ENCODE measurements at places on chromosomes 1 and 21.

GRCh38 chr1:87334351-87335174 lies 5.9 kb downstream of the LMO4 start:
- DNase-seq: peak; percentile 78

GRCh38 chr1:112532064-112532463 lies 23.3 kb downstream of the WNT2B start:
- no peak for DNase-seq

DNA sequence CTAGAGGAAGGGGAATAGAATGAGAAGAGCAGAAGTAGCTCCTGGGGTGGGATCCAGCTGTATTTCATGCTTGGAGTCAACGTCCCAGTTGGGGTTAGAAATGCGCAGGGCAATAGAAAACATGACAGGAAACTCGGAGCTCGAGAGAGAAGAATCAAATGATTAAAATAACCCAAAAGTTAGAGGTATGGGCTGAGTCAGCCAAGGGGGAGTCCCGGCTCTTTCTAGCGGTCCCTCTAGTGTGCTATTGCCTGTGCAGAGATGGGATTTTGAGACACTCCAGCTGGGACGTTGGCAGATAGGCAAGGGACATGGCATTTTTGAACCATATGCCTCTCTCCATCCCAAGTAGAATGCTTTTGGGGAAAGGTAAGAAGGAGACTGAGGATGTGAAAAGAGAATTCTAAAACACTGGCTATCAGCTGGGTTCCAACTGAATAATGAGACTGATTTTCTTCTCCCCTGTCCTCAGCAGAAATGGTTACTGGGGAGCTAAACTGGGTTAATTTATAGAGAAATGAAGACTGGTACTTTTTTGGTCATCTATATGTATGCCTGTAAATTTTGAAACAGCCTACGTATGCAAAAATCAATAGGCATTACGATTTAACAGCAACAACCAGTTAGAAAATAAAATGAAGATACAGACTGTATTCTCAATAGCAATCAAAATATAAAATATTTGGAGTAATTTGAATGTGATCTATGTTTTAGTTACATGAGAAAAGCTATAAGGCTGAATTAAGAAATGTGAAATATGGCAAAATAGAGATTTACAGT lies 7.0 kb upstream of the VPS26C start:
- DNase-seq: no peak

- DNase-seq: no peak
Measured at GRCh38 chr1:108592030-108592759, 32.3 kb downstream of the EEIG2 start.

- peak; percentile 60 for DNase-seq
Measured at GRCh38 chr1:64061430-64062104, 141.9 kb upstream of the UBE2U start.

DNA sequence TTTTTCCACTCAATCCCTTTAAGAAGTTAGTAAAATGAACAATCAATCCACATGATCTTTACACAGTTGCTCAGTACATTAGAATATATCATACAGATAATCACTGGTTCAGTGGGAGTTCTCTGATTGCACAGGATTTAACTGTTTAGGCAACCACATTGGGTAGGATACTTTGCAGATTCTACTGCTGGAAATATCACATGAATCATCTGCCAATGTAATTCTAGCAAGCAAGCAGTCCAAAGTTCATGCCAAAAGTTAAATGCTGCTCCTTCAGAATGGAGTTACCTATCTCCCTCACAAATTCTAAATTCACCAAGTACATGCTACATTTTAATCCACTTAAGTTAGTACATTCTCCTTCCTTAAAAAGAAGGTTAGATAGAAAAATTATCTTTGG lies 52.4 kb downstream of the NEGR1 start:
- no peak for DNase-seq

GRCh38 chr1:5623399-5623798 lies 368.8 kb downstream of the NPHP4 start:
- DNase-seq: no peak

DNA sequence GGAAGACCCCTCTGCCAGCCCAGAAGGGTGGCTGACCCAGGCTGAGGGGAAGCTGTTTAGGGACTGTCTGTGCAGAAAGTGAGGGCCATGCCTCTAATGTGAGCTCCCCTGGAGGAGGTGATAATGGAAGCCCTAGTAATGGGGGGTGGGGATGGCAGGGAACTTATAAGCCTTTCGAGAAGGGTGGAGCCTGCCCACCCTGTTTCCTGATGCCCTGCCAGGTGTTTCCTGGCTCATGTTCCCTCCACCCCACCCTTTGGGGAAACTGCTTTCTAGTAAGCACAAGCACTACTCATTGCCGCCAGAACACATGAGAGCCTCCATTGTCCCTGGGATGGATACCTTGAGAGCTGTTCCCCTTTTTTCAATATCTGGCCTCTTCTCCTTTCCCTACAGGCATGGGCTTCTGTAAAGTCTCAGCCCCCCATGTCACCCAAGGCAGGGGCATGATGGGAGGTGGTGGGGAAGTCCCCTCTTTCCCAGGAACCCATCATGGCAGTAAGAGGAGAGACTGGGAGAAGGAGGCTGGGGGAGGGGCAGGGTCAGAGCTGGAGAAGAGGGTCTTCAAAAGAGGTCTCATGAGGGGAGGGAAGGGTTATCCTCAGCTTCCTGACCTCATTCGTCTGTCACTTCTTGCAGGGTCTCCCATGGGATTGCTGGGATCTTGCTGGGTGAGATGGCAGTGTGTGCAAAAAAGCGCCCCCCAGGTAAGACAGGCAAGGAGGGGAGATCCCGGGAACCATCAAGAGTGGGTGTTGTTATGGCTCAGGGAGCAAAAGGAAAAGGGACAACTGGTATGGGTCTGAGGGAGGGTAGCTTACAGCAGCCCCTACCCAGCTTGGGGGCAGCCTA lies 2.4 kb downstream of the ATP8B2 start:
- DNase-seq: peak; percentile 33

GRCh38 chr1:151975311-151976014 lies 18.2 kb downstream of the S100A10 start:
- no peak for DNase-seq

GRCh38 chr1:22296701-22297591 lies 154.0 kb upstream of the WNT4 start:
- no peak for DNase-seq

DNA sequence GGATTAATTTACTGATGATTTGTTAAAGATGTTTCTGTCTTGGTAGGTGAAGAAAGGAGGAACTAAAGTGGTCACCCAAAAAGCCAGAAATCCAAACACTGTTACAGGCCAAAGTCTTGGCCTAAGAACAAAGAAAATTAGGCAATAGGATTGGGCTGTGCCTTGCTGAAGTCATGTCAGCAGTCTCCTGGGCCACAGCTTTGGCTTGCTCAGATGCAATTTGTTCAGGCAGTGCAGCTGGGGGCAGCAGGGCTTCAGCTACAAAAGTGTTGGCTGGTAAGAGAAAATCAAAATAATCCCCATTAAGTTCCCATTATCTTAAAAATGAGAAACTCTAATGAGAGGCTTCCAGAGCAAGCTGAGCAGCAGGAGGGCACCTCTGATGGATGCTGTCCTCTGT lies 14.0 kb upstream of the RAP1A start:
- DNase-seq: no peak

- peak; percentile 85 for DNase-seq
Measured at GRCh38 chr1:14778898-14779865, 180.7 kb downstream of the KAZN start.

DNA sequence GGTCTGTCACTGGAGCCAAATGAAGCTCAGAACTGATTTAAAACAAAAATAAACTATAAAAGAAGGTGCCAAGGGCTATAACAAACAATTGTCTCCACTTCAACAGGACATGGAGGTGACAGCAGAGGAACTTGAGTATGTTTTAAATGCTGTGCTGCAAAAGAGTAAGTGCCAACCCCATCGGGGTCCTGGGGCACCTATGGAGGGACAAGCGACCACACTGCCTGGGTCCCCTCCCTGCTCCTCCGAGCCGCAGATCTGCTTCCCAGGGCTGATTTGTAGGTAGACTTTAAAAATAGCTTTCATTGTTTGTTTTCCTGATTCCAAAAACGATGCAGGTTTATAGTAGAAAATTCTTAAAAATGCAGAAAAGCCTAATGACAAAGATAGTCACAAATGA lies 42.8 kb downstream of the CAPN9 start:
- DNase-seq: no peak

DNA sequence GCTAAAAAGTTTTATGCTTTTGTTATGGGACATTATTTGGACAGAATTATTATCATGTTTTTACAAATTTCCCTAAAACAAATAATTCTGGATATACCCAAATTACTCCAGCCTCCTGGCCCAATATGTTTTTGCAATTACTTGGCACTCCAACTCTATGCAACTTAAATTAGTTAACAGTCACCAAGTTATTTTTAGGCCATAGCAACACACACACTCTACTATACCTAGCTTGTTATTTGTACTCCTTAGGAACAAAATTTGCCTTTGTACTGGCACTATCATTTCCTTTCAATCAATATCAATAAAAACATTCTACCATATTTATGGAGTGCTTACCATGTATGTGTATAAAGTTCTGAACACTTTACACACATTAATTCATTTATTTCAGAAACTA lies 7.7 kb downstream of the DUSP10 start:
- no peak for DNase-seq

DNA sequence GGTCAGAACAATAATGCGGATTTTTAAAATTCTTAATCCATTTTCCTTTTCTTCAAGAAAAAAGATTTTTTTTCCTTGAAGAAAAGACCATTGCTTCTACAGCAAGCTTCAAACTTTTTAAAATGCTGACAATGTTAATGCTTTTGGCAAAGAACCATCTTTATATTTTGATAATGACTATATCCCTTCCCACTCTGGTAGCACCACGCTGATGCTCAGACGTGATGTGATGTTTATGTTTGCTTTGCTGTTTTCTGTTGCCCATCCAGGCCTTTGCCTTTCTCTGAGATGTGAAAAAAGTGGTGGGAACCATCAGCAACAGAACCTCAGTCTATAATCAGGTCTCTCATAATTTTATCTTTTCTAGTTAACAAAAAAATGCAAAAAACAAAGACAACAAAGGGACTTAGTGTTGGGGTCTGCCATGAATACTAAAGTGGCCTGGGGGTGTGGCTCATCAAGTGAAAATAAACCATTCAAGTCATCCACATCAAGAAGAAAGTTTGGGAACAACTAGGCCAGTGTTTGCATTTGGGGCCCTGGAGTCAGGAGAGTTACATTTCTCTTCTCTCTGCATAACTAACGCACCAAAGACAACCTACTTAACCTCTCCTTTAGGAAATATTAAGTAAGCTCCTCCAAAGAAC lies 244.6 kb upstream of the DMRTA2 start:
- DNase-seq: peak; percentile 8
